NB4 (cell line): ENCODE measurements at places on chromosomes 13 and 19.
A peak's percentile ranks its signal among the peaks of the same experiment; 100 is the strongest.

GRCh38 chr13:76523740-76524340, 362.4 kb downstream of the KCTD12 start:
- no peak for DNase-seq

DNA sequence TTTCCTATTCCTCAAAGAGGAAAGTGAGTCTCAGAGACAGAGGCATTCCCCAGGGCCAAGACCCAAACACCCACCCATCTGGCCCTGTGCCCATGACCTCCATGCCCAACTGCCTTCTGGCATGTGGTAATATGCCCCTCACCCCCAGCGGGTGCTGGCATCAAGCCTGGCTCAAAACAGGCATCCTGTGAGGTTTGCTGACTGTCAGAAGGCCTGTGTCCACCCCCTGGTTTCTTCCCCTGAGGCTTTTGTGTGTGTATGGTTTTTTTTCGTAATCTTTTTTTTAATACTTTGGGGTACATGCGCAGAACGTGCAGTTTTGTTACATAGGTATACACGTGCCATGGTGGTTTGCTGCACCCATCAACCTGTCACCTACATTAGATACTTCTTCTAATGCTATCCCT, 7.6 kb upstream of the KANK2 start:
- DNase-seq, result no peak

DNA sequence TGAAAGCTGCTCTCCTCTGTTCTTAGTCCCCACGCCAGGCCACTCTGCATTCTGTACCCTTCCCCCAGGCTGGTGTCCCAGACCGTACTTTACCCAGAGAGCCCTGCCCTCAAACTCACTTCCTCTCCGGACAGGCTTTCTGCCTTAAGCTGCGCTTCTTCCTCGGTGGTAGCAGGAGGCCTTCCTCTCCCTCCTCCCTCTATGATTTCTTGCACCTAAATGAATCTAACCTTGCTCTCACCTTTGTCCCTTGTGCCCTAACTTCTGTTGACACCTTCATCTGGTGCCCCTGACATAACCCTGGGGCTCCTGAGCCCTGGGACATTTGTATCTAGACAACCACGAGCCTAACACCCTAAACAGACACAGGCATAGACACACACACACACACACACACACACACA, 29.6 kb upstream of the CEACAM21 start:
- DNase-seq, result peak; percentile 37

GRCh38 chr19:36051236-36051635, 2.8 kb downstream of the THAP8 start:
- no peak for DNase-seq

- DNase-seq, result peak; percentile 38
Measured at GRCh38 chr19:45496349-45496953, 396 bp downstream of the RTN2 start.

DNA sequence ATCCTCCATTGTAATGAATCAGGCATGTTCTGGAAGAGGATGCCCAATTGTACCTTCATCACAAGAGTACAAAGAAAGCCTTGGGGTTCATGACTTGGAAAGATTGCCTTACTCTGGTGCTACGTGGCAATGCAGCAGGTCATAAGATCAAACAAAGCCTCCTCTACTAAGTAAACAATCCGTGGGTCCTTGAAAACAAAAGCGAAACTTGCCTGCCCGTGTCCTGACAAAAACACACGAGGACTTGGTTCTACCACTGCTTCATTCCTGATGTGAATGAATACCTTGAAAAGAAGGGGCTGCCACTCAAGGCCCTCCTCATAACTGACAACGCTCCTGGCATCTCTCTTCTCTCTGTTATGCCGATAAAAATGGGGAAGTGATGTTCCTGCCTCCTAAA, 18.9 kb downstream of the ZNF563 start:
- DNase-seq, result no peak

- no peak for DNase-seq
Measured at GRCh38 chr13:20332361-20333096, 100.4 kb upstream of the GJB6 start.

- DNase-seq, result no peak
Measured at GRCh38 chr13:60370343-60370742, 26.7 kb upstream of the TDRD3 start.
